ENCODE measurements at places on chromosomes 1 and 21.

GRCh38 chr21:37592496-37592895 is 225.9 kb downstream of the DYRK1A start:
- no peak for DNase-seq

GRCh38 chr1:88661951-88662699 is 21.9 kb upstream of the PKN2 start:
- no peak for DNase-seq

- no peak for DNase-seq
These were observed 85.2 kb upstream of the CDC42BPA start for GRCh38 chr1:227403535-227403934.

- no peak for DNase-seq
These were observed 4.5 kb downstream of the CDKN2C start for GRCh38 chr1:50974618-50974935.

GRCh38 chr1:101166583-101167120 is 70.2 kb upstream of the S1PR1 start:
- DNase-seq, result no peak
